Activated gamma-delta T cell treated with anti-CD3 and anti-CD28 coated beads, Interleukin-2, amount 50 U/mL, for 16 hours (primary cell): ENCODE measurements at places on chromosomes 5 and 9.

DNA sequence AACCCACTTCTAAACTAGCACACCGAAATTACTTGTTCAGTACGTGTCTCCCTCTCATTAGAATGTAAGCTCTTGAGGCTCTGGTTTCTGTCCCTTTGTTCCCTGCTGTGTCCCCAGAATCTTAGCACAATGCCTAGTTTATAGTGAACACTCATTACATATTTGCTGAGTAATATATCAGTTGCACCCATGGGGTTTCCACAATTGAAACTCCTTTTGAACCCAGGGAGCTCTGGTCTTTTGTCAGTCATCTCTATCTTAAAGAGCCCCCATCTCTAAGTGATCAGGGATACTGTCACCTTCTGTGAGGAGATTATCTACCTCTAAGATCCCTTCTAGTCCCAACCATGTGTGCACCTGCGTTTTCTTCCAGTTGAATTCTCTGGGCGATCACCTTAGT lies 12.8 kb downstream of the CAMK4 start:
- DNase-seq, result no peak

- DNase-seq, result no peak
Observed at GRCh38 chr5:105581988-105582690, 2019.5 kb upstream of the NUDT12 start.

DNA sequence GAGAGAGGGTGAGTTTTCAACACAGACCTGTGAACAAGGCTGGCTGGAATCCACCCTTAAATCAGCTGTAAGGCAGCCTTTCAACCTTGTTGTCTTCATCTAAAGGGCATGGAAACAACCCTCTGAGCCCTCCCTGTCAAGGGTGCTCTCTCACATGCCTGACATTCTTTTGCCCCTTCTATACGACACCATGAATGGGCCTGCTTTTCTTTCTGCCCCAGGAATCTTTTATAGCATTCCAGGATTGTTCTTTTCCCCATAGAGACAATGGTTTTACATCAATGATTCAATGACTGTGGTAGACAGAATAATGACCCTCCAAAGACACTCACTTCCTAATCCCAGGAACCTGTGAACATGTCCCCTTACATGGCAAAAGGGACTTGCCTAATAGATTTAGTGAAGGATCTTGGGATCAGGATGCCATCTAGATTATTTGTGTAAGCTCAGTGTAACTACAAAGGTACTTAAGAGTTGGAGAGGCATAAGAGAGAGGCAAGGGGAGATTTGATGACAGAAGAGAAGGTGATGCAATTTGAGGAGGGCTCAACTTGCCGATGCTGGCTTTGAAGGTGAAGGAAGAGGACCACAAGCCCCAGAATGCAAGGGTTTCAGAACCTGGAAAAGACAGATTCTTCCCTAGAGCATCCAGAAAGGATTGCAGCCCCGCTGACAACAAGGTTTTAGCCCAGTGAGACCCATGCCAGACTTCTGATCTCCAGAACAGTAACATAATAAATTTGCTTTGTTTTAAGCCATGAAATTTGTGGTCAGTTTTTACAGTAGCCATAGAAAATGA lies 29.2 kb upstream of the HMHB1 start:
- no peak for DNase-seq

GRCh38 chr5:37043693-37044092 lies 167.1 kb downstream of the NIPBL start:
- DNase-seq, result no peak

- no peak for DNase-seq
Observed at GRCh38 chr9:114770991-114771390, 34.8 kb downstream of the TNFSF15 start.

DNA sequence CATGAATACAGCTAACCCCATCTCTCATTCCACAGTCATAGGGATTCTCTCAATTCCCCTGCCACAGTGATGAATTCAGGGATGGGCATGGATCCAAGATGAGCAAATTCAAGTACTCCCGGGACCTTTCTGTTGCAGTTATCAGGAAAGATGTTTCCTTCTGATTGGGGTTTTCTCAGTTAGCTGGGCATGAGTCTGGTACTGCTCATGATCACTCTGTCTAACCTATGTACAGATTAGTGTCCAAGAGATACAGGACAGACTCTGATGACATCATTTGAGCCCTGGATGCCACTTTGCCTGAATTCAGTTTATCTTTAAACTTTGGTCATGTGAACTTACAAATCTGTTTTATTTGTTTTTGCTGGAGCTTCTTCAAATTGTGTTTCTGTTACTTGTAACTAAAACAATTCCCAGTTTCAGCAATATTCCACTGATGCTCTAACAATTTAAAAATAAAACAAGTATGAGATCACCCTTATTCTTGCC lies 257.7 kb upstream of the KLF9 start:
- no peak for DNase-seq

- DNase-seq, result no peak
Observed at GRCh38 chr5:4015709-4016108, 420.1 kb downstream of the IRX1 start.
